RWPE1 (cell line): ENCODE measurements at places on chromosomes 6 and 20.

DNA sequence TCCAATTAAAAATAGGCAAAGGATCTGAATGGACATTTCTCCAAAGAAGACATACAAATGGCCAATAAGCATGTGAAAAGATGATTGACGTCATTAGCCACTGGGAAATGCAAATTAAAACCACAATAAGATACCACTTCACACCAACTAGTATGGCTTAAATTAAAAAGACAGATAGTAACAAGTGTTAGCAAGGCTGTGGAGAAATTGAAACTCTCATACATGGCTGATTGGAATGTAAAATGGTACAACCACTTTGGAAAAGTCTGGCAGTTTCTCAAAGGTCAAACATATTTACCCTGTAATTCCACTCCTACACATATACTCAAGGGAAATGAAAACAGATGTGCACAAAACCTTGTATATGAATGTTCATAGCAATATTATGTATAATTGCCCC lies 83.6 kb downstream of the CEP57L1 start:
- DNase-seq, result no peak

DNA sequence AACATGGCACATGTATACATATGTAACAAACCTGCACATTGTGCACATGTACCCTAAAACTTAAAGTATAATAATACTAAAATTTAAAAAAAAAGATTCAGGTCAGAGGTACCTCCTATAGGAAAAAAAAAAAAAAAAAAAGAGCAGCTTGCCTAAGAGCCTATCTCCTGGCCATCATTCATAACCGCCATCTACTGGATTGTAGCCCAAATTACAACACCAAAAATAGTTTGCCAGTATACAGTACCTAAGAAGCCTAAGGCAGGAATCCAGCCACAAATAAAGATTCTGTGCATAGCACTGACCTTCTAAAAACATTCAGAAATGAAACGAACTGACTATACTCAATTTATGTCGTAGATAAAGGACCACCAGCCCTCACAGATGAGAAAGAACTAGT lies 438.4 kb upstream of the ADGRB3 start:
- peak; percentile 3 for DNase-seq

GRCh38 chr6:8245726-8246125 lies 143.4 kb upstream of the EEF1E1 start:
- no peak for DNase-seq

DNA sequence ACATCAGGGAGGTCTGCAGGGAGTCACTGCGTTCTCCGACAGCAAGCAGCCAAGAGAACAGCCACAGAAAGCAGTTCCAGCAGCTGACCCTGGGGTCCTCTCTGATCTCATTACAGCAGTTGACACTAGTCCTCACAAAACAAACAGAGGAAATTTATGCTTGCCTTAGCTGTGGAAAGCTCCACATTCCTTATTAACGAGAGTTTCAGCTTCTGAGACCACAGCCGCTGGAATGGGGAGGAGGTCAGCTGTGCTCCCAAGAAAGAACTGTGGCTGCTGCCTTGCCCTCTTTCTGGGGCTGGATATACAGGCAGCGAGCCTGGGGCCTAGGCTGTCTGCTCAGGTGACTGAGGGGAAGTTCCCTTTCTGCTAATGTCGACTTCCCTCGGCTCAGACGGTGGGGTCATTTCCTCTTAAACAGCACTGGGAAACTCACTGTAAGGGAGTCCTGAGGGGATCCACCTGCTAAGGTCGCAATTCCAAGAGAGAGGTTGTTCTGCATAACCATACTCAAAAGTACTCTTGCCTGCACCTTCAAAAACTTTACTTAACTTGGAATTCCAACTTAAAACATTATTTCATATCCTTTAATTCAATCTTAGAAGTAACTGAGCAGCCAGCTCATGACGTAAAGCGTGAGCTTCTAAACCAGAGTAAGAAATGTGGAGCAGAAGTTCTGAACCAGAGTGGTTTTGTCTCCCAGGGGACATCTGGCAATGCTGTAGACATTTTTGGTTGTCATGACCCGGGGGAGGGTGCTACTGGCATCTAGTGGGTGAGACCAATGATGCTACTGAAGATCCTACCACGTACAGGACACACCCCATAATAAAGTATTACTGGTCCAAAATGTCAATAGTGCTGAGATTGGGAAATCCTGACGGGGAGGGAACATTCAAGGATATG lies 80.3 kb downstream of the BACH2 start:
- no peak for DNase-seq

DNA sequence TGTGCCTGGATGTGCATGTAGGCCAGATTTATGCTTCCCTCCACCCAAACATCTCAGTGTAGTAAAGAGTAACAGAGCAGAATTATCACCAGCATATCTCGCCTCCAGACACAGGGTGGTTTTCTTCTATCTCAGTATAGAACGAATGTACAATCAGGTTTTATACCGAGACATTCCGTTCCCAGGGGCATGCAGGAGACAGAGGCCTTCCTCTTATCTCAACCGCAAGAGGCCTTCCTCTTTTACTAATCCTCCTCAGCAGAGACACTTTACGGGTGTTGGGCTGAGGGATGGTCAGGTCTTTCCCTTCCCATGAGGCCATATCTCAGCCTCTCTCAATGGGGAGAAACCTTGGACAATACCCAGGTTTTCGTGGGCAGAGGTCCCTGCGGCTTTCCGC lies 36.4 kb upstream of the MC3R start:
- no peak for DNase-seq

- DNase-seq, result no peak
These were observed 7.8 kb upstream of the MRPS10 start for GRCh38 chr6:42225419-42225818.
